CD4-positive, alpha-beta T cell treated with Interferon alpha-2 for 1 hour (primary cell): ENCODE measurements at places on chromosomes 1 and 21.

GRCh38 chr1:157652859-157653493 is 47.6 kb downstream of the FCRL3 start:
- peak; percentile 18 for DNase-seq

- peak; percentile 54 for DNase-seq
These were observed 8.0 kb downstream of the SDHB start for GRCh38 chr1:17045634-17046333.

DNA sequence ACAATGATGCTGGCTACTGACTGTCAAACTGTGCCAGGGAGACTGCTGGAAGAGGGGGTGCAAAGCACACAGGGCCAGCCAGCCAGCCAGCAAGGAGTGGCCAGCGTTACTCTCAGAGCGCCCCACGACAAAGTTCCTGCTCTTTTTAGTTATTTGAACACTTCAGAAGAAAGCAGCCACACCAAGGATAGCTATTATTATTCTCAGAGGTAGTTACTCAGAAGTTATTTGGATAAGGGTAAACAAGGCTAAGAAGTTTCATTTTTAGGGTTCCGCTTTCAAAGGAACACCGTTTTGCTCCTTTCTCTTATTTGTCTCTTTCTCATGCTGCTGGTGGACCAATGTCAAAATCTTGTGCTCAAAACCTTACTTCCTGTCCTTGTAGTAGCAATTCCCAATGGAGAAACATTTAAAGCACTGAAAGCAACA is 59.9 kb downstream of the VANGL2 start:
- peak; percentile 24 for DNase-seq

GRCh38 chr21:31556662-31557061 is 102.8 kb upstream of the SOD1 start:
- DNase-seq: no peak
